CD4-positive, alpha-beta memory T cell (primary cell): ENCODE measurements at places on chromosomes 7 and 10. TPM values are rescaled to one million over a fixed set of nuclear protein-coding genes. Genes with fewer than 3 reads are reported as not detected.

MMD2 gene
- not detected for total RNA-seq

DNA sequence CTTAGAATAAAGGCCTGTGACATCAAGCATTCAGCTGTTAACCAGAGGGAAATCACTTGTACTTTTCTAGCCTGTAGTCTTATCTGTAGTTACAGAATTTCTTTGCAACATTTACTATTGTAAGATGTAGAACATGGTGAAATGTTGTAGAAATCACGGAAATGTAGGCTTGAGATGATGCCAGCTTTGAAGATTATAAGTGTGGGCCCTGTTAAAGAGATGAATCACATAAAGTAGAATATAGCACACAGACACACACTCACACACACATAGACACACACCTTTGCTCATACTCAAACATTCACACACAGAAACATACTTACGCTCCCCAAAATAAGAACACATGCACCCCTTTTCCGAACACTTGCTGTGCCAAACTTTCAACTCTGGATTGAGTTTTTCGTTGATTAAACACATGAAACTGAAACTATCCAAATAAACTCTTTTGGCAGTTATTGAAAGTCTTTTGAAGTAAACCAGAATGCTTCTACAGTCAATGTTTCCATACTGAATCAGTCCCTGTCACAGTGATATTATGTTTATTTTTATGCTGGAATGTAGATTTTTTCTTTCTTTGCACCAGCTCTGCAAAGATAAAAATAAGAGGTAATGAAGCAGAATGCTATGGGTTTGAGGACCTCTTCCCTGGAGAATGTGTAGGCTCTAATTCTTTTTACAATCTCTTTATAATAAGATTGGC lies 230.3 kb upstream of the MEOX2 start:
- DNase-seq, result no peak

CHAT gene
- not detected for total RNA-seq

CLCN1 gene
- not detected for total RNA-seq

AKAP9 gene
- total RNA-seq, result 91.4 TPM

TCAF2 gene
- total RNA-seq, result 31.6 TPM
